Endodermal cell (in vitro differentiated cells): ENCODE measurements at places on chromosomes 3 and 15.

GRCh38 chr3:114213292-114213626 lies 24.1 kb downstream of the ZNF80 start:
- no peak for DNase-seq

- no peak for DNase-seq
Observed at GRCh38 chr3:160675566-160676124, 1.3 kb upstream of the ARL14 start.

DNA sequence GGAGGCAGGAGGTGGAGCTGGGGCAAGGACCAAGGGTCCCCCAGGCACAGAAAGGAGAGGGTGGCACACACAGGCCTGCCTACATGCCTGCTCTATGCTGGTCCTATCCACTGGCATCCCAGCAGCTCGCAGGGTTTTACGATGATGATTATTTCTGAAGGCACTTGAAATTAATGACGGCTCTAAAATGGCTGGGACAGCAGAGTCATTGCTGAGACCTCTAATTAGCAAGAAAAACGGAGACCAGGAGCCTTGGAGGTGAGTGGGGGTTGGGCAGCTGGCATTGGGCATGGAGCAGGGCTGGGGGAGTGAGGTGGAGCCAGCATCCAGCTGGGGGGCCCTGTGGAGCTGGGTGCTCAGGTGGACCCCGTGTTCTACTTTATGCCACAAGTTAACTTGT lies 3.5 kb upstream of the LINGO1 start:
- no peak for DNase-seq

- peak; percentile 73 for DNase-seq
Observed at GRCh38 chr15:99249270-99249841, at the start of gene TTC23. Gene TTC23, minus strand, starts transcription at chr15:99249581. Its CDS starts 20,869 bp downstream, at chr15:99228712.

- DNase-seq = no peak
Observed at GRCh38 chr3:25349828-25350724, 78.0 kb upstream of the RARB start.

GRCh38 chr3:178155521-178155920 lies 380.7 kb upstream of the KCNMB2 start:
- no peak for DNase-seq

DNA sequence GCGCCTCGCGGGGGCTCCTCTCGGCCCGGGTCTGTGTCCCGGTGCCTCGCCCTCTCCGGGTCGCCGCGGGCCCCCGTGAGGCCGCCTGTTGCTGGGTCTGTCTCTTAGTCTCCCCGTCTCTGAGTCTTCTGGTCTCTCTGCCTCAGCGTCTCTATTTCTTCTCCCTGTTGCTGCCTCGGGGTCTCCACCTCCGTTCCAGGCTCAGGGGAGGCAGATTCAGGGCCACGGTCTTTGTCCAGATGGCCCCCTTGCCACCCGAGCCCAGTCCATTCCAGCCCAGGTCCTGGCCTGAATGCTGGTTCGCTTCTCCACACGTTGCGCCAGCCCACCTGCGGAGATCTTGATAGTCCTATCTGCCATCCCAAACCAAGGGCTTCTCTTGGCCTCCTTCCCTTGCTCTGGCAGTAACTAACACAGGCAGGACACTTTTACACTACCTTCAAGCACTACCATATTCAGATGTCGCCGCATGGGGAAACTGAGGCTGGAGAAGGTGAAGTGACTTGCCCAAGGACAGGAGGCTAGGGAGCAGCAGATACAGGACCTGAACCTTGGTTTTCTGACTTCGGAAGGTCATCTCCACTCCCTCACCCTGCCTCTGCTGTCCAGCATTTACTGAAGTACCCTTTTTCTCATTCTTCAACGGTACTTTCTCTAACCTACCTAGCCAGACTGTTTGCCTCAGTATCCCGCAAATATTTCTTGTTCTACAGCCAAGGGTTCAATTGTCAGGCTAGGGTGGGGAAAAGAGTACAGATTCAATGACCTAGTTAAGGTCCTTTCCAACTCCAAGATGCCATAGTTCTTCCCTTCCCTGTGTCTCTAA lies 616 bp upstream of the IGDCC4 start:
- peak; percentile 83 for DNase-seq

GRCh38 chr3:69403454-69403853 lies 17.6 kb upstream of the FRMD4B start:
- no peak for DNase-seq

GRCh38 chr3:64216274-64217147 lies 8.8 kb downstream of the PRICKLE2 start:
- DNase-seq = no peak

DNA sequence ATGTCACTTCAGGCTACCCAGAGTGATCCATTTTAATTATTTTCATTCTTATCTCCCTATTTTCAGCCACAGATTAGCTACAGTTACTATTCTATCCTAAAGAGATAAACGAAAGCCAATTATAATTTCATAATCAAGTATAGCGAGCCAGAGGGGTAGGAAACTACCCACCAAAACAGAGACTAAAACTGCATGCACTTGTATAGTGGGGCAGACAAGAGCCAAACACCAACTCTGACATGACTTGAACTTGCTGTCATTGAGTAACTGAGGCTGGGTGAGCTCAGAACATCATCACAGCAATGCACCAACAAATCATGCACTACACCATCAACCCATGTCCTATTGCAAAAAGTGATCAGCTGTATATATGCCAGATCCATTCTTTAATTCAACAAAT lies 64.8 kb downstream of the FBN1 start:
- no peak for DNase-seq

- DNase-seq = no peak
Observed at GRCh38 chr3:127667119-127667681, 5.6 kb upstream of the ABTB1 start.

DNA sequence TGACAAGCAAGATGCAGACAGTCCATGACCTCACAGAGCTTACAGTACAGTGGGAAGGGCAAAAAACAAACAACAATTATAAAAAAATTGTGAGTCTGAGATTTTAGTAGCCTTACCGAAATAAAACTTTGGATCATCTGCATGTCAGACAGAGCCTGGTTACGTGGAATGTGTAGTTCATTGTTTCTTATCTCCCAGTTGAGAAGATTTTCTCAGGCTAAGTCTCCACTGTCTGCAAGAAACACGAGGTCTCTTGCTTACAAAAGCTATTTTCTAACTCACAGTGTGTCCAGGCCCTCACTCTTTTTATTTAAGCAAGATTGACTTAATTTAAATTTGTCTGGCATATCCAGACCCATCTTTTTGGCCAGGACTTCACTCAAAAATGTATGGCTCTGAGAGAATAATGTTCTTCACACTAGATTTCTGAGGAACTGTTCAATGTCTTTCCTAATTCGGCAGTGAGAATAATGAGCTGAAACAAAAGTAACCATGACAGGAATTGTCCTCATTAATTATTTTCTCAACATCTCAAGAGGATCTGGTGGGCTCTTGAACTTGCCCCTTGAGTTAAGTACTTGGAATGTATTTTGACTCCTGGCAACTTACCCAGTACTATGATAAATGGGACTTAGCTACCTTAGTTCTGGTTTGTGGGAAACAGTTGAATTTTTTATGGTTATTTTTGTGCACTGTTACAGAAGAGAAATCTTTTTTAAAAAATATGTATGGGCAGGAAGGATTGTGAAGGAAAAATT lies 265.1 kb upstream of the COL8A1 start:
- DNase-seq = no peak

GRCh38 chr3:150249779-150250470 lies 158.2 kb upstream of the TSC22D2 start:
- no peak for DNase-seq

DNA sequence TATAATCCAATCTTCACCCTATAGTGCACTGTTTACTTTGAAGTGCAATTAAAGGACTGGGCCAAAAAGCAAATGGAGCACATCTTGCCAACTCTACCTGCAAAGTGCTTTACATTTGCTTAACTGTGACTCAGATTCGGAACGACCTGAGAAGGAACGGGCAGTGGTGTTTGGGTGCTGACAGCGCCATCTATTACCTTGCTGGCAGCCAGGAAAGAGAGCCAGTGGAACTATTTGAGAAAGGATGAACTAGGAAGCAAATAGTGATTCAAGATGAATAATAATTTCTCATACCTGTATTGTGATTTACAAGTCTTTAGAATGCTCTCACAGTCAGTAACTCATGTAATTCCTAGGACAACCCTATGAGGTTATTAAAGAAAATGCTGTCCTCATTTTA lies 312.9 kb downstream of the PDCD6IP start:
- DNase-seq = no peak

- no peak for DNase-seq
Observed at GRCh38 chr3:99626417-99626788, 12.0 kb upstream of the COL8A1 start.

- DNase-seq = no peak
Observed at GRCh38 chr3:29011441-29011840, 269.4 kb upstream of the RBMS3 start.

DNA sequence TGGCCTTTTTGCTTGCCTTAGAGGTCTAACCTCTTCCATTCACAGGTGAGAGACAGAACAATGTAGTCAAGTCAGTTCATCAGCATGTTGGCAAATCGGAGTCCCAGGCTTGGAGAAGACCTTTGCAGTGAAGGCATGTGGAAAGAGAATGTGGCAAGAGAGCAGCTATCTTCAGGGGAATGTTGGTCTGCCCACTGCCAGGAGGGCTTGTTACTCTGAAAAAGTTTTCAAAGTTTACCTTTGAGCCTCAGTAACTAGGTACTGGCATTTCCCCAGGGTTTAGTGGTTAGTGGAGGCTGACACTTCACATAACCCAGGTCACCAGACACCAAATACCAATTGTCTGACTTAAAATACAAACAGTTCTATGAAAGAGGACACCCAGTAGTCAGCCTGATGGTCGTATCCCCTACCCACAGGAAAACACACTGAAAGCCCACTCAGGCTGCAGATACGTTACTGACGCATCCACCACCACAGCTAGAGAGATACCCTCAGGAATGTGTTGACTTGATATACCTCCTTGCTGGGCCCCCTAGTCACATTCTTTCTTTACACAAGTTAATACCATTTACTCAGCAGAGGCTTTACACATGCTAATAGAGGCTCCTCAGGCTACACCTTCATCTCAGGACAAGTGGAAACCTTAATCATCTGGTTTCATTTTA lies 9.7 kb upstream of the ARID3B start:
- peak; percentile 77 for DNase-seq

DNA sequence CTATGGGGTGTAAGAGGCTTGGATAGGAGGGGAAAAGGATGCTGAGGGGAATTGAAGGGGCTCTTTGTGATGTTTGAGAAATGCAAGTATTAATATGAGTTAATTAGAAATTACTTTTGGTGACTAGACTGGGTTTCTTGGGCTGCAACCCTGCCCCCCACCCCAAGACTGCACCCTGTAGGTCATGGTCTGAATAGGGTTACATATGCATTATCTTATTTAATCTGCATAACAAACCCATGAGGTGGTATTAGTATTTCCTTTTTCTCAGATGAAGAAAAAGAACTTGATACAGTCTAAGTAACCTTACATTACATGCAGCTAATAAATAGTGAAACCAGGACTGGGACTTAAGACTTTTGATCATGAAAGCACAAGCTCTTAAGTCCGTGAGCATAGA lies 5.6 kb upstream of the ZBTB38 start:
- DNase-seq = no peak

DNA sequence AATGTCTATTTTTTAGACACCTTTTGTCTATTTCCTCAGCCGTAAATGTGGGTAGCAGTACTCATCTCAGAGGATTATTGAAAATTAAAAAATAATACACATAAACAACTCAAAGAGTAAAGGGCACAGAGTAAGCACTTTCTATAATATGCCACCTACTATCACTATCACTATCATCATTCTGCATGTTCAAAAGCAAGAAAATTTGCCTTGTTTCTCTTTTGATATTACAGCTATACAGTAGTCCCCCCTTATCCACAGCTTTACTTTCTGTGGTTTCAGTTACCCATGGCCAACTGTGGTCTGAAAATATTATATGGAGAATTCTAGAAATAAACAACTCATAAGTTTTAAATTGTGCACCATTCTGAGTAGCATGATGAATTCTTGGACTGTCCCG lies 27.7 kb downstream of the CLASP2 start:
- no peak for DNase-seq

DNA sequence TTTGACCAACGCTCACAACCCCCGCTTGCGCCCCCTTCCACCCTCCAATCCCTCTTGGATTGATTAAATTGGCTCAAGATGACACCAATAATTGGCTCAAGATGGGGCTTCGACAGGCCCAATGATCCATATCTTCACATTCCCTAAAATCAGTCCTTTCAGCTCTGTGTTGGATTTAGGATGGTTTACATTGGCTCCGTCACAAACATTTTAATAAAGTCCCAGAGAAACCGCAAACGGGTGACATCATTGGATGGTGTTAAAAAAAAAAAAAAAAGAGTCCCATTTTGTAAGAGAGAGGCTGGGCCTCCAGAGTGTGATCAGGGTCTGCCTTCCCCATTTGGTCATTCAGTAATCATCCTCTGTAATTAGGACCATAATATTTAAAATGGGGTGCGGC lies 113.4 kb upstream of the MRPS22 start:
- no peak for DNase-seq

DNA sequence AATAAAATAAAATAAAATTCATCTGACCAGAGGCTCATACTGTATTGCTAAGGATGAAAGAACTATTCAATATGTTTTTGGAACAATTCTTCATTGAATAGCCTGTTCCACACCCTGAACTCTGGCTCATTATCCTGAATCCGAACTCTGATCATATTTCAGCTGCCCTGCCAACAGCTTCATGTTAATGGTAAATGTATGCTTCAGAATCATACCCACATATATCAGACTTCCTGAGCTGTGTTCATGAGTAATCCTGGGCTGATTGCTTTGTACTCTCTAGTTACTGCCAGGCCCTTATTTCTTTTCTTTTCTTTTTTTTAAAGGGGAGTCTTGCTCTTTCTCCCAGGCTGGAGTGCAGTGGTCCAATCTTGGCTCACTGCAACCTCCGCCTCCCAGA lies 11.8 kb downstream of the INO80 start:
- DNase-seq = no peak

GRCh38 chr3:152087153-152087552 lies 181.6 kb upstream of the MBNL1 start:
- no peak for DNase-seq

GRCh38 chr15:88911766-88912118 lies 1.4 kb downstream of the MFGE8 start:
- peak; percentile 89 for DNase-seq

GRCh38 chr3:11499144-11499543 lies 144.6 kb downstream of the VGLL4 start:
- DNase-seq = no peak

DNA sequence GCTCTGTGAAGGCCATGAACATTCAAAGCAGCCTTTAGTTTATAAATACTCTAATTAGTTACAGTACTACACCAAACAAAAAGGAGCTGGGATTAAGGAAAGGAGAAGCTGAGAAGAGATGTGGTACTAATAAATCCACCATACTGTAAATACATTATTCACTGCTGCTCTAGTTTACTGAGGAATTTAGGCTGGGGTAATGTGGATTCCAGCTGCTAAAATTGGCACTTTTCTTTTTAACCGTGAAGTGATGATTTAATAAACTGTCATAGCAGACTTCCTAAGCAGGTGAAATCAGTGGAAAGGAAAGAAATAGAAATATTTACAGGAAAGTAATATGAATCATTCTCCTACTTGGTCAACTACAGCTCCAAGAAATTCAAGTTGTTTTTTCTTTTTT lies 88.7 kb downstream of the TFG start:
- DNase-seq = no peak

GRCh38 chr3:46895204-46895660 lies 17.7 kb downstream of the PTH1R start:
- peak; percentile 81 for DNase-seq

- DNase-seq = no peak
Observed at GRCh38 chr15:39669241-39669640, 88.4 kb downstream of the THBS1 start.
